ENCODE measurements at places on chromosomes 6 and 20. TPM values are rescaled to one million over a fixed set of nuclear protein-coding genes. Genes with fewer than 3 reads are reported as not detected.

The PRIM2 gene
- 11.6 TPM for total RNA-seq

The SOX18 gene
- total RNA-seq = not detected

The BEND3 gene
- 2.0 TPM for total RNA-seq

The TFAP2D gene
- not detected for total RNA-seq

The GSTA2 gene
- not detected for total RNA-seq

The EDN1 gene
- 0.74 TPM for total RNA-seq

The KDM1B gene
- 11.9 TPM for total RNA-seq

The BMP7 gene
- total RNA-seq = not detected

DNA sequence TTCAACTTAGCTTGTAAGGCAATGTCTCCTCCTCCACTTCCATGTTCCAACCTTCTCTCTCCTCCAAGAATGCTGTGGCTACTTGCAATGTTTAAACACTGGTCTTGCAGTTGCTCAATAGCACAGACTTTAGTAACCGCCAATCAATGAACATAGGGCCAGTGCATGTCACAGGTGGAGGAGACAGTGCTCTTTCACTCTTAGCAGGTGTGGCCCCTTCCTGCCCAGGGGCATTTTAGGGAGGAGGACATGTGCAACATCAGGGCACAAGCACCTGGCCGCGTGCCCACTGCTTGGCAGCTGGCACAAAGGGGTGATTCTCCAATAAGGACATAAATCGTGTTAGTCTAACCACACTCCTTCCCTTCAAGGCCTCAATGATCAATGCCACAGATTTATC lies 41.3 kb downstream of the ADGRF1 start:
- H3K36me3 ChIP-seq = no peaks in the 10 kb centered on the region
- H3K4me1 ChIP-seq = no peaks in the 10 kb centered on the region

DNA sequence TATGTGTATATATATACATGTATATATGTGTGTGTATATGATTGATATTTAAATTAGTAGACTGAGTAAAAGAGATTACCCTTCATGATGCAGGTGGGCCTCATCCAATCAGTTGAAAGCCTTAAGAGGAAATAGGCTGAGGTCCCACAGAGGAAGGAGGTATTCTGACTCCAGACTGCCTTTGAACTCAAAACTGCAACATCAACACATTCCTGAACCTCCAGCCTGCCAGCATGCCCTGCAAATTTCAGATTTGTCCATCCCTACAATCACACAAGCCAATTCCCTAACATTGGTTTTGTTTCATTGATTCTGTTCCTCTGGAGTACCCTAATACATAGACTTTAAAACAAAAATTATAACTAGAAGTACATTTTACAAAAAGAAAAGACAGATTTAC lies 22.9 kb downstream of the SPINT4 start:
- no peaks in the 10 kb centered on the region for H3K4me1 ChIP-seq
- H3K4me3 ChIP-seq = no peak overlapping the region
- no peak for DNase-seq
- no peaks in the 10 kb centered on the region for H3K36me3 ChIP-seq
- peaks cover 26% of the 10 kb centered on the region for H3K27me3 ChIP-seq

GRCh38 chr6:52162940-52163908 lies 23.0 kb upstream of the IL17A start:
- no peak overlapping the region for H3K4me3 ChIP-seq
- no peaks in the 10 kb centered on the region for H3K4me1 ChIP-seq
- DNase-seq = no peak
- H3K27ac ChIP-seq = no peak overlapping the region

DNA sequence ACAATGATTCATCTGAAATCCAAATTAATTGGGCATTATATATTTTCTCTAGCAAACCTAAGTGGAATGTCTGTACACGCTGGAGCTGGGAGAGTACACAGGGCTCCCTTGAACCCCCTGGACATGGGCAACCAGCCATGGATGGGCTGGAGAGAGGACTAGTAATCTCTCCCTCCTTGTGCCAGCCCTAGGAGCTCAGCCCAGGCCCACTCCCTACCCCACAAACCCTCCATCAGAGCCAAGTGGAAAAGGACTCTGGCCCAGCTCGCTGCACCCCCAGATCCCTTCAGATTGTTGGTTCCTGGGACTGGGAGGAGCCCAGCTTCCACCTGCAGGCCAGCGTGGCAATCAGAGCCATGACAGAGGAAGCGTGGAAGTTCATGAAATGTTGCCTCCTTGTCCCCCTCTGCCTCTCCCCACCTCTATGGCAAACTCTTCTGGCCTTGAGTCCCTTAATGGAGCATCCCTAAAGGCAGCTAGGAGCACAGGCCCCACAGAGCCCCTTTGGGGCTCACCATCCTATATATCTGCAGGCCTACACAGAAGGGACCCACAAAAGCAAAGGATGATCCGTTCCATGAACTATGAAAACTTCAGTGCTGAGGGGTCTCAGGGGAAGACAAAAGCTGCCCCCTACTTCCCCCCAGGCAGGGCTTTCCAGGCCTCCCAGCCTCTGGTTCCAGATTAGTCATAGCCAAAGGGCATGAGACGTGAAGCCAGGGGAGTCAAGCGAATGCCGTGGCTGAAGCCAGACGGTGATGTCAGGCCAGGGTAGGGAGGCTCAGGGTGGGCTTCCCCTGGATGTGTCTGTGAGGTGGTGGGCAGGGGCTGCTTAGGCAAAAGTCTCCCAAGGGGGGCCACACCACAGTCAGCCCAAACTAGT lies 126.4 kb upstream of the MAFB start:
- H3K36me3 ChIP-seq = peaks cover 8% of the 10 kb centered on the region
- H3K27ac ChIP-seq = no peak overlapping the region
- no peak overlapping the region for H3K4me3 ChIP-seq
- H3K27me3 ChIP-seq = no peaks in the 10 kb centered on the region
- no peak for DNase-seq
- no peaks in the 10 kb centered on the region for H3K4me1 ChIP-seq

- no peak overlapping the region for H3K4me3 ChIP-seq
- no peak overlapping the region for H3K27ac ChIP-seq
- H3K36me3 ChIP-seq = no peaks in the 10 kb centered on the region
Measured at GRCh38 chr6:106370639-106371038, 10.1 kb downstream of the CRYBG1 start.

- no peaks in the 10 kb centered on the region for H3K4me1 ChIP-seq
- no peak overlapping the region for H3K27ac ChIP-seq
- H3K36me3 ChIP-seq = no peaks in the 10 kb centered on the region
- no peak for DNase-seq
Measured at GRCh38 chr20:17747431-17747846, 47.7 kb downstream of the BANF2 start.

- no peaks in the 10 kb centered on the region for H3K36me3 ChIP-seq
- no peak overlapping the region for H3K4me3 ChIP-seq
- H3K4me1 ChIP-seq = peaks cover 6% of the 10 kb centered on the region
- no peak overlapping the region for H3K27ac ChIP-seq
Measured at GRCh38 chr20:13183005-13183404, 38.1 kb upstream of the ISM1 start.

DNA sequence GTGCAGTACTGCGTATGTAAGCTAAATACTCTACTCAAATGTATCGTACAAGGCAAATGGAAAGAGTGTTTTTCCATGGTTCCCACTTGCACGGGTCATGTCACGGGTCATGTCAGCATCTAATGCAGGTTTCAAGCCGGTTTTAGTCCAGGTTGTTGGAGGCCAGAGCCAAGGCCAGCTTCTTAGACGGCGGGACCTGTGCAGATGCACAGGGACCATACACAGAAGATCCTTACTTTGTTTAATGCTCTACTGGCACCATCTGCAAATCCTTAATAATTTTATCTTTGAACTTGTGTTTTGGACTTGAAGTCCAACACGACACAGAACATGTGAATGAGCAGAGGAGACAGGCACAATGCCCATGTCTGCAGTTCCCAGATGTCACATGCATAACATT lies 42.7 kb downstream of the SOD2 start:
- no peaks in the 10 kb centered on the region for H3K4me1 ChIP-seq
- H3K36me3 ChIP-seq = peaks cover 4% of the 10 kb centered on the region
- H3K4me3 ChIP-seq = no peak overlapping the region
- DNase-seq = no peak

DNA sequence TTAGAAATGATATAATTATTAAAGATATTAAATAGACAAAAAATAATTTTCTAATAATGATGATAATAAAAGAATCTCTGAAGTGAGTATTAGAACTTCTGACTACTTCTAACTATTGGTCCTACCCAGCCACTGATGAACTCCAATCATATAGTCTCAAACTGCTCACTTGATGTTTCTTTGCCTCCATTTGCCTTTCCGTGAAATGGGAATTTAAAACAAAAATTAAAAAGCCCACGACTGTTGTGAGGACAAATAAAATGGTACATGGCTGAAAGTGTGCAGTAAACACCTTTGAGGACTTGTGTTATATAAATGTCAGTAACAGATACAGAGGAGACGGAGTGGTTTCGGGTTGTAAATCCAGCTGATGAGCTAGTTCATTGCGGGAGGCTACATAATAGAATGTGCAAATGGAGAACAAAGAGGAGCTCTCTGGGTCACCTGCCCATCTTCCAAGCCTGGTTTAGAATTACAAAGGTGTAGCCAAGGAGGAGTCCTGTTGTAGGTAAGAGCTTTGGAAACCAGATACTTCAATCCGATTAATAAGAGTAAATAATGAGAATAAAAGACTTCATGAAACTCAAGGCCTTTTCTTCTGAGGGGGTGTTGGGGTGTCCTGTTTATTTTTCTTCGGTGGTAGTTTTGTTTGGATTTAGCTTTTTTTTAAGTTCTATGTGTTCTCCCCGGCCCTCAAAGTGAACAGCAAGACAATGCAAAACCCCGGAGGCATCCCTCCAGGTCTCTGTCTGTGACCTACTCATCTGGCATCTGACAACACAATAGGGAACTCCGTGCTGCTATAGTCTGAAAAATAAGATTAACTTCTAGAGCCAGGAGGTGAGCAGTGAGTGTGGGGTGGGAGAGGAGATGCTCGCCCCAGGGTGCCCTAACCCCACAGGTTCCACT lies 4.4 kb upstream of the PXDC1 start:
- no peak overlapping the region for H3K4me3 ChIP-seq
- H3K27ac ChIP-seq = no peak overlapping the region
- DNase-seq = no peak
- peaks cover 4% of the 10 kb centered on the region for H3K4me1 ChIP-seq
- H3K36me3 ChIP-seq = no peaks in the 10 kb centered on the region
- H3K27me3 ChIP-seq = peaks cover 27% of the 10 kb centered on the region

DNA sequence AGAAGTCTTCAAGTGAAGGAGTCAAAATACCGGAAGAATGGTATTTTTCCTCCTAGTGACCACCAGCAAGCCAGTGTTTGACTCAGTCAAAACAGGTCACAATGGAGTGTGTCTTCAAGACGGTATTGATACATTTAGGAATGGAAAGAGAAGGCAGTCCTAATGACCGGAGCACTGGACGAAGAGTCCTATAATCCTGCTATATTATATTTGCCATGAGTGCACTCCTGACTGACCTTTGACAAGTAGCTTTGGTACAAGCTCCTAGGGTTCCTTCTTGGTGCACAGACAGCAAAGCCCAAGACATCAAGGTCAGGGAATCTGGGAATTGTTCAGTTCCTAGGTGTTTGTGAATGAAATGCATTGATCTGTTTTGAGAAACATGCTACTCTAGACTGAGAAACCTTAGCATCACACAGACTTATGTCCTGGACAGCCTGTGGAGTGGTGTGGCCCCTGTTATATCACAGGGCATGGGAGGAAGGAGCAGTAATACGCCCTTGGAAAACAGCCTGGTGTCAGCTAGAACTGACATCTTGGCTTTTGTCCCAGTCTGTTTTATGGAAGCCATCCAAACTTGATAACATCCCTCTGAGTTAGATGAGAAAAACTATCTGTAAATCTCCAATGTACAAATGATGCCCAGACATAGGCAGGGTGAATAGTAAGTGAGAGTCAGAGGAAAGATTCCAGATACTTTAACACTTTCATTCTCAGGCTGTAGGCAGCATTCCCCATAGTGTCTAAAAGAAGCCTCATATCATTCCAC lies 18.5 kb downstream of the NOX3 start:
- H3K4me3 ChIP-seq = no peak overlapping the region
- H3K27ac ChIP-seq = no peak overlapping the region
- H3K4me1 ChIP-seq = no peaks in the 10 kb centered on the region
- no peaks in the 10 kb centered on the region for H3K36me3 ChIP-seq
- H3K27me3 ChIP-seq = no peaks in the 10 kb centered on the region

DNA sequence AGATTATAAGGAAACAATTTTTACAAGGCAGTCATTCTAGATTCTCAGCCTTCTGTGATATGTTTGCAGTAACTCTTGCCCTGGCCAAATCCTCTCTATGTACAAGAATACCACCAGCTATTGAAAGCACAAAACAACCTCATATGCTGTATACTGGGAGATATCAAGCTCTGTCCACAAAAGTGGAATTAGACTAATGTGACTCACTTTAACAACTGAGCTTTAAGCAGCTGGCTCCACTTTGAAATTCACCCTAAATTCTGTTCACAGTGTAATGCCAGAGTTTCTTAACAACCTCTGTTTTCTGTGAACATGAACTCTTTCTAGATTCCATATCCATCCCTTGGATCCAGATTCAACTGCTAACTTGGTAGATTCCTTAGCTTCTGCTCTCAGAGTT lies 47.6 kb downstream of the CHD6 start:
- no peak for DNase-seq
- no peaks in the 10 kb centered on the region for H3K36me3 ChIP-seq
- peaks cover 89% of the 10 kb centered on the region for H3K4me1 ChIP-seq
- no peak overlapping the region for H3K4me3 ChIP-seq
- no peaks in the 10 kb centered on the region for H3K27me3 ChIP-seq

GRCh38 chr20:7966176-7966575 lies 25.9 kb upstream of the HAO1 start:
- no peak overlapping the region for H3K27ac ChIP-seq
- no peak overlapping the region for H3K4me3 ChIP-seq
- no peaks in the 10 kb centered on the region for H3K36me3 ChIP-seq
- H3K27me3 ChIP-seq = peaks cover 12% of the 10 kb centered on the region

- DNase-seq = no peak
- no peak overlapping the region for H3K4me3 ChIP-seq
- peaks cover 5% of the 10 kb centered on the region for H3K36me3 ChIP-seq
- no peaks in the 10 kb centered on the region for H3K4me1 ChIP-seq
- no peak overlapping the region for H3K27ac ChIP-seq
Measured at GRCh38 chr6:152836523-152836922, 85.9 kb downstream of the VIP start.
